ENCODE measurements at places on chromosomes 2 and 18.

DNA sequence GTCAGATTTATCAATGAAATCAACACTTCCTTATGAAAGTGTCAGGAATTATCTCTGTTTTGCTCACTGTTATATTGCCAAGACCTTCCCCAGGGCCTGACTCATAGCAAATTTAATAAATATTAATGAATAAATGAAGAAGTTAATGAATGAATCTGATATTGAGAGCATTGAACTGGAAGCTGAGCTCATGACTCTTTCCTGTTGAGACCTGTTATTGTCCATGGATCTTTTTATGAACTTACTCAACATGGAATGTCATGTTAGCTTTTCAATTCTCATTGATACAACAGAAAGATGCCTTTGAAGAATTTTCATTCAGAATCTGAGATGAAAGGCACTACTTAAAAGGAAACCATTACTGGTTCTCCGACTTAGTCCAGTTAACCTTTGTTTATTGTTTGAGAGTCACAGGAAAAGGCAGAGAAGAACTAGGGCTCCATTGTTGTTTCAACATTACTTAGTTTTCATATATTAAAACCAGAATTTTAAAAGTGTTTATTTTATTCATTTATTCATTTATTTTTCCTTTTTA lies 90.4 kb upstream of the UNC80 start:
- DNase-seq, result no peak

DNA sequence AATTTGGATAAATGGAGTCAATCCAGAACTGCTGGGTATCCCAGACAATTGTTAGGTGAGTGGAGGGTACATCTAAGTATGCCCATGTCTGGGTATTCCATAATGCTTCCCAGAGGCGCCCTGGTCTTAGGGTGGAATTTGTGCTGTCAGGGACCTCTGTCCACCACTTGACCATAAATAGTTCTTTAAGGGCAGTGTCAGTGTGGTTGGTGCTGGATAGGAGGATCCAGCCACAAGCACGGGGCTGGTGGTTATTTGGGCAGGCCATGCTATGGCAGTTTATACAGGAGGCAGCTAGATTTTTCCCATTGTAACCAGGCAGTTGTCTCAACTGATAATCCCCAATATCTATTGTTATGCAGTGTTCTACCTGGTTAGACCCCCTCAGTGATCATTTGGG lies 104.4 kb upstream of the B3GNT2 start:
- no peak for DNase-seq

DNA sequence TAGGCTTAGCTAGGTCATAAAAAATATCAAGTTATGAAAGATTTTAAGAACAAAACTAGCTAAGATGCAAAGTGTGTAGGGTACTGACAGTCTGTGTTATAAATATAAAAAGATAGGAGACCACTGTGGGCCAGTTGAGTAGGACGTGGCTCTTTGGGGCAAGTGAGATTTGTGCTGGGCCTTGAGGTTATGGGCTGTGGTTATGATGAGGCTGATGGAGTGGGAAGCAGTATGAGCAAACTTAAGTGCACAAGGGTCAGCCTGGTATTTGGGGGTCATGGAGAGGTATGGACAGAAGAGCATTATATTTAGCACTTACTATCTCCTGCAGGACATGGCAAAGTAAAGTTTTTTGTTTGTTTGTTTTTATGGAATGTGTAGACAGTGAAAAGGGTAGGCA lies 70.1 kb downstream of the SETBP1 start:
- DNase-seq, result no peak

- DNase-seq, result no peak
These were observed 46.3 kb downstream of the GPC1 start for GRCh38 chr2:240481720-240482119.

DNA sequence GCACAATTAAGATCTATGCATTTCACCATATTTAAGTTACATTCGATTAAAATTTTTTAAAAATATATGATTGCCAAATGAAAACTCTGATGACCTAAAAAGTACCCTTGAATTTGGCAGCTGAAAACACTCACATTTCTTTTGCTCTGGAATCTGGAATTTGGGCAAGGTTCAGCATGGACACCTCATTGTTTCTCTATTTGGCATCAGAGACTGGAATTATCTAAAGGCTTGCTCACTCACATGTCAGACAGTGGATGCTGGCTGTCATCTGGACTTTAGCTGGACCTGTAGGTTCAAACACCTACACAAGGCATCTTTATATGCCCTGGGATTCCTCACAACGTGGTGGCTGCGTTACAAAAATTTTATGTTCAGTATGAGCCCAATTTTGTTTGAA lies 16.1 kb downstream of the MBOAT2 start:
- no peak for DNase-seq
